Effector memory CD8-positive, alpha-beta T cell (primary cell): ENCODE measurements at places on chromosomes 16 and 17.
A peak's percentile ranks its signal among the peaks of the same experiment; 100 is the strongest.

DNA sequence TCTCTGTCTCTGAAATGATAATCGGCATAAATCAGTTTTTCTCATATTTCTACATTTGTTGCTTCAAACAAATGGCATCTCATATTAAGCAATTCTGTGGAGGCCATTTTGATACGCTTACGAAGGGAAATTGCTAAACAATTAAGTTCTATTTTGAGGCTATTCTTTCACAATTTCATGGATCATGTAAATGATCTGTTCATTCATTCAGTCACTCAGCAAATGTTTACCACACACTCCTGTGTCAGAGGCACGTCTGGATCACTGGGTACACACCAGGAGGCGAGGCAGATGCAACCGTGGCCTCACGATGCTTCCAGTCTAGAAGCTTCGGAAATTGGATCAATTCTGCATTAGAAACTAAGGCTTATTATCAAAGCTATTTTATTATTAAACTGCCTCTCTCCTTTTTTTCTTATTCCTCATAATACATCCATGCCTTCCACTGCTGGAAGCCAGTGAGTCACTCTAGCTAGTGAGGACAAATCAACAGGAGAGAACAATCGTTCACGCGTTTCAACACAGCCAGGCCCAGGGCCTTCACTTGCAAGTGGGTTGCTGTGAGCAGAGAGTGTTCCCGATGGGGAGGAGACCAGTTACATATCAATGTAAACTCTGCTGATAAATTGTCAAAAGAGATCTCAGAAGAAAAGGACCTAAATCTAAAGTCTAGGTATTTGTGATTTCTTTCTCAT lies 11.3 kb upstream of the SLC39A11 start:
- DNase-seq = no peak

GRCh38 chr17:66627985-66628384 lies 206.9 kb upstream of the CACNG5 start:
- DNase-seq = no peak

- no peak for DNase-seq
Measured at GRCh38 chr17:16818340-16818739, 128.3 kb downstream of the CCDC144A start.

DNA sequence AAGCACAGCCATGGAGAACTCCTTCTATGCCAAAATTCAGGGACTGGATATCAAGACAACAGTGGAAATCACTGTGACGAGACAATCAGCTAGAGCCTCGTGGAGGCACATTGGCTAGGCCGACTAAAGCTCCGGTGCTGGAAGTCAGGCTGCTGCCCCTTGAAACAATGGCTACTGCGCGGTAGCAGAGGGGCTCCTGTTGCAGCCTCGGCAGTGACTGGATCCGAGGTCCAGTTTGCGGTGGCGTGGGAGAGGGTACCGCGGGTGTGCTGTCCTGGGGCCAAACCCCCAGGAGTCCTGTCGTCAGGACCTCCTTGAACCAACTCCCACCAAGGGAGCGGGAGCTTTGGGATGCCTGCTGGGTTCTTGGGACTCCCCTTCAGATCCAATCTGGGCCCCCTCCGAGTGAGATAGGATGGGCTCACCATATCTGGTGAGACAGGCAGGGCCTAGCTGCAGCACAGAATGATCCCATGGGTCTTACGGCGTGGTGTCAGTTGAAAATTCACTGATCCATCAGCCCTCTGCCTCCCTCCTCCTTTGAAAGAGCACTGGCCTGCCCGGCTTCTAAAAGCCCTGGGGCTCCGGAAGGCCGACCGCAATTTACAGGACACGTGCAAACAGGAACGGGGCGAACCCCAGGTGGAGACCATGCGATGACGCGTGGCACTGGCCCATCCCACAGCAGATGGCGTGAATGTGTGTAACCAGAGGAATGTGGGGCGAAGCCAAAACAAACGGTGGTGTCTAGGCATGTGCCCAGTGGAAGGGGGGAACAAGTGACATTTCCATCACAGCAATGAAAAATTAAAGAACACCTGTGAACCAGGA lies 15.8 kb upstream of the KCNJ18 start:
- no peak for DNase-seq

GRCh38 chr17:36641877-36642845 lies 40.8 kb downstream of the MRM1 start:
- DNase-seq = no peak

DNA sequence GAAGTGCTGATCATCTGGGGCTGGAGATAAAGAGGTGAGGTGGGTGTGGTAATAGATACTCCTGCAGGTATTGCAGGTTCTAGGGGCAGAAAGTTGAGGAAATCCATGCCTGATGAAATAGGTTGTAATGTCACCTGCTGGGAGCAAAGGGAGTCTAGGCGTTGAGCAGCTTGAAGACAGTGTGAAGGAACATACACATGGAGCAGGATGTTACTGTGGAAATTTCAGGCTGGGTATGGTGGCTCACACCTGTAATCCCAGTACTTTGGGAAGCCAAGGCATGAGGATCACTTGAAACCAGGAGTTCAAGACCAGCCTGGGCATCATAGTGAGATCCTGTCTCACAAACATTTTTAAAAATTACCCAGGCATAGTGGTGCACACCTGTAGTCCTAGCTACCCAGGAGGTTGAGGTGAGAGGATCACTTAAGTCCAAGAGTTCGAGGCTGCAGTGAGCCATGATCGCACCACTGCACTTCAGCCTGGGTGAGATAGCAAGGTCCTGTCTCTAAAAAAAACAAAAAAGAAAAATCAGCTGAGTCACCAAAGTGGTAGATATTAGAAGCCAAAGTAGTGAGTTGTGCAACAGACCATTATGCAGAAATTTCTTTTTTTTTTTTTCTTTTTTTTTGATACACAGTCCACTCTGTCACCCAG lies 9.1 kb upstream of the CRYBA1 start:
- no peak for DNase-seq

DNA sequence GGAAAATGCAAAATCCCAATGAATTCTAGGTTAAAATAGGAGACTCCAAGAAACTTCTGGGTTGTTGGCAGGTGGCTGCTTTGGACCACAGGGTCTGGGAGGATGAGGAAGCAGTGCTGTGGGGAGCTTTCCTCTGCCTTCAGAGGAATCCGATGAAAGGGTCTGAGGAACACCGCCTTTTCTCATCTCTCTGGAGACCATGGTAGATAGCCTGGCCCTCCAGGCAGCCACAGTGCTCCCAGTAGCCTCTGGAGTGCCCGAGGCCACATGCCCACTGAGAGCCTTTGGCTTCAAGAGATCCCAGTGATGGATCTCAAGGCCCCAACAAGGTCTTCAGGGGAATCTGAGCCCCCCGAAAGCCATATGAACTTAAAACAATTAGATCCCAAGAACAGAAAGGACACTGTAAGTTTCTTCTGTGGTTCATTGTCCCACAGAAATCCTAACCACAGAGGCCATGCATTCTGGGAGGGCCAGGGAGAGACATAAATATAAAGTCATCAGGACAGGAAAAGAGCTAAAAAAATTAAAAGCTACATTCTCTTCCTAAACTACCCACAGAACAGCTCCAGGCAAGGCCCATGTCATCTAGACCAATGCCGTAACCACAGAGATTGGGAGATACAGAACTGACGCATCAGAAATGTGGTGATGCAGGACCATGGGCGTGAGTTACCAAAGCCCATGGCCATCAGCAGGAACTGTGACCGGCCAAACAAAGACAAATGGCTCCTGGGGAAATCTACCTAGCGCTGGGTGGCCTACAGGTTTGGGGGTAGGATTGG lies 24.3 kb downstream of the TK2 start:
- no peak for DNase-seq

GRCh38 chr17:77454242-77455095 lies 313.7 kb downstream of the SEC14L1 start:
- DNase-seq = no peak

DNA sequence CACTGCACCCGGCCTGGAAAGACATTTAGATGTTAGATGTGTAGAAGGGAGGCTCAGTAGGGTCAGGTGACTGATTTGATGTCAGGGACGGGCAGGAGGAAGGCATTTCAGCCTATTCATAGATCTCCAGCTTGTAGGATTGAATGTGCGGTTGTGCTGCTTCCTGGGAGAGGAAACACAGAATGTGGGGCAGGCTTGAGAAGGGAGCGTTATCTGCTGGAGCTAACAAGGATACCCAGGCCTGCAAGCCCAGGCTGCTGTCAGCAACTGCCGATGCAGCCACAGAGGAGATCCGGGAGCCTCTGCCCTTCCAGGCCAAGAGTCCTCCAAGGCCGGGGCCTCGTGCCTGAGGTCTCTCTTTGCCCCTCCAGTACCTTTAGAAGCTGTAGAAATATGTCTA lies 205.6 kb downstream of the SPECC1 start:
- DNase-seq = no peak

DNA sequence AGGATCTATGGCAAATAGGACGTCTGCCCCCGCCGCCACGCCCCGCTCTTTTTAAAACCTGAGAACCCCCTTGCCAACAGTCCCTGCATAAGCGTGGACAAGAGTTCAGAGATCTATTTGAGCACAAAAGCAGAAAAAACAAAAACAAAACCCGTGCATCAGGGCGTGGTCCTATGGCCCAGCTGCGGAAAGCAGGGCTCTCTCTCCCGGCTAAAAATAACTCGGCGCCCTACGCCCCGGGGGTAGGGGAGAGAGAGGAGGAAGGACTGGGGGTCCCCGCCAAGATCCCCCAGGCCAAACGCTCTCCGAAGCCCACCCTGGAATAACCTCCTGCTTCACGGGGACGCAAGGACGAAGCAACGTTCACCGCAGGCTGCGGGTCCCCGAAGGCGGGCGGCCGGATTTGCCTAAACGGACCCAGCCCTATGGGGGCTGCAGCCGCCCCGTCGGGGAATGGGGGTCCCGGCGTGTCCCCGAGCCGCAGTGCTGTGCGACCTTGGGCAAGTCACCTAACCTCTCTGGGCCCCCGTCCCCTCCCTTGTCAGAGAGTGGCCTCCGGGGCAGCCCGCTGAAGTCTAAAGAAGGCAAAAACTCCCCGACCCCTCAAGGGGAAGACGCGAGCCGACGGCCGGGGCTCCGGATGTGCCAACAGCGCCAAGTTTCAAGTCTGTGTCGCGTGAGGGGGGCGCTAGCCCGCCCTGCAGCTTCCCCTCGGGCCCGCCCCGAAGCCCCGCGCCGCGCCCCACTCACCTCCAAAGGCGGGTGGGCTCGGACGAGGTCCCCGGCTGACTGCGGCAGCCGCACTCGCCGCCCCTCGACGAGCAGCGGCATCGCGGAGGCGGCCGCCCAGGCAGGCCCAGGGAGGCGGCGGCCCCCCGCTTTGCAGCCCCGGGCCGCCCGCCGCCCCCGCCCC lies 477 bp downstream of the NTAN1 start:
- peak; percentile 72 for DNase-seq

DNA sequence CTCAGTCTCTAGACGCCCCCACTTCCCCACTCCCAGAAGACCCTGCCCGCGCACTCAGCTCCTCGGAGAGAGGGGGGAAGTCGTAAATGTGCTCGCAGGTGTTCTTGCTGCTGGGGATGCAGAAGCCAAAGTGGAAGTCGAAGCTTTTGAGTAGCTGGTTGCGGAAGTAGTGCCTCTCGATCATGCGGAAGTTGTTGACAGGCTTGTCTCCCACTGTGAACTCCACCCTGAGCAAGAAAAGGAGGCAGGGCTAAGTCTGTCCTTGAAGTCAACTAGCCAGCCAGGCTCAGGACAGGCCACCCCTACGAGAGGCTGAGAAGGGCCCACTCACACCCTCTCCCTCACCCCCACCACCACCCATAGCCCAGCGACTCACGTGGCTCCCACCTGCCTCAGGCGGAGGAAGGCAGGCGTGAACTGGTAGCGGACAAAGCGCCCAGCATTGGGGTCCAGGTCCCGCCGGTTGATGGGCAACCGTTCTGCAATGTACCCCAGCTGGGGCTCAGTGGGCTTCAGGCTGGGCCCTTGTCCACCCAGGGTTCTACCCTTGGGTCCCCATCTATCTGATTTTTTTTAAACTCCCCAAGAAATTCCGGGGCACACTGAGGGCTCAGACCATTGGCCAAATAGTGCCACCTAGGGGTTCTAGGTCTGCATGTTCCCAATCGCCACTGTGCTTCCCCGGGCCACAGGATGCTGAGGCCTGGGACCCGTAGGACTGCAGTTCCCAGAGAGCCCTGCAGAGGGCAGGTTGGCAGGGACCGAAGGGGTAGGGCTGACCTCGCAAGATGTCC lies 4.6 kb downstream of the UNC119 start:
- DNase-seq = peak; percentile 53

GRCh38 chr17:29885031-29885640 lies 44.9 kb downstream of the SSH2 start:
- no peak for DNase-seq
